Activated naive CD8-positive, alpha-beta T cell treated with anti-CD3 and anti-CD28 coated beads, Interleukin-2, amount 10 ng/mL, durations not matched to agents 7 days and 5 days (primary cell): ENCODE measurements at places on chromosomes 7 and 10. TPM values are rescaled to one million over a fixed set of nuclear protein-coding genes. Genes with fewer than 3 reads are reported as not detected.

The NPFFR1 gene
- not detected for total RNA-seq

The SERPINE1 gene
- total RNA-seq: 0.44 TPM

The GBX1 gene
- not detected for total RNA-seq

The ZNF365 gene
- total RNA-seq: 0.58 TPM

The SPDYE11 gene
- not detected for total RNA-seq

The ADD3 gene
- 227 TPM for total RNA-seq

The PALD1 gene
- 1.1 TPM for total RNA-seq

The SLC39A12 gene
- not detected for total RNA-seq
